Hematopoietic multipotent progenitor cell (in vitro differentiated cells): ENCODE measurements at places on chromosomes 5 and 9.

DNA sequence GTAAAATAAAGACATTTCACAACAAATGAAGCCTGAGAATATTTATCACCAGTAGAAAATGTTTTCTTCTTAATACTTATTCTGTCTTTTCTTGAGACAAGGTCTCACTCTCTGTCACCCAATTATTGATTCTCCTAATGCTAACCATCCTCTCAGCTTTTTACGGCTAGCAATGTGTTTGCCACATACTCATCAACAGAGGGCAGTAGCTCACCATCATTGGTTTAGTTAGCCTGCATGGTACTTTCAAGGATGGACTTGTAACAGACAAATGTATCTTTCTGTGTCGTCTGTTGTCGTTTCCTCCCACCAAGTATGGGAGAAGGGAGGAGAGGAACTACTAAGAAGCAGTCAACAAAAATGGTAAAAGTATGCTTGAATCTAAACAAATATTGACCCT lies 5.9 kb upstream of the ACO1 start:
- no peak for DNase-seq

DNA sequence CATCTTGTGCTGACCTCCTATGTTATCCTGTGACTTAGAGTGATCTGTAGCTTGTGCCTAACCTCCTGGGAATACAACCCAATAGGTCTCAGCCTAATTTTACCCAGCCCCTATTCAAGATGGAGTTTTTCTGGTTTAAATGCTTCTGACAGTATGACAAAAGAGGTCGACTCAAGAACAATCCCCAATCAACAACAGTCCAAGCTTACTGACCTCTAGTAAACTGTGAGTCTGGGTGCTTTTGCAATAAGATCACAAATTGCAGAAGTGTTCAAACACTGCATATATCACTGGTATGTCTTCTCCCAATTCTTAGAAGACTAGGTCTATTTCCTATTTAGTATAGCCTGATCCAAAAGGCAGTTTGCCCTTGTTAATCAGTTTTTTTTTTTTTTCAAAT lies 323.5 kb upstream of the PTGER4 start:
- no peak for DNase-seq

DNA sequence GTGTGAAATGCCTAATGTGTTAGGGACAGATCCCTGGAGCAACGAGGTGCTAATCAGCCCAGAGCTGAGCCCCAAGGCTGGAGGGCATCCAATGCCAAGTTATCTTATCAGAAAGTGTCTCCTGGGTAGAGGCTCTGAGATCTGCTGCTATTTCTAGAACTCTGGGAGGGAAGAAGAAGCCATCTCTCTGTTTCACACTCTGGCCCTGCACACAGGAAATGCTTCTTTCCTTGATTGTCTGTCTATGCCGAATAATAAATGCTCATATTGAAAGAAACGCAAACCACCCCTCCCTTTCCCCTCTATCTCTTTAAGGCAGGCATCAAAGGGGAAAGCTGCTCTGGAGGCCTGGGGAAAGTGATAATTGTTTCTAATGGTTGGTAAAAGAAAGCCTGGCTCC lies 166.7 kb downstream of the PAPPA start:
- peak; percentile 36 for DNase-seq

DNA sequence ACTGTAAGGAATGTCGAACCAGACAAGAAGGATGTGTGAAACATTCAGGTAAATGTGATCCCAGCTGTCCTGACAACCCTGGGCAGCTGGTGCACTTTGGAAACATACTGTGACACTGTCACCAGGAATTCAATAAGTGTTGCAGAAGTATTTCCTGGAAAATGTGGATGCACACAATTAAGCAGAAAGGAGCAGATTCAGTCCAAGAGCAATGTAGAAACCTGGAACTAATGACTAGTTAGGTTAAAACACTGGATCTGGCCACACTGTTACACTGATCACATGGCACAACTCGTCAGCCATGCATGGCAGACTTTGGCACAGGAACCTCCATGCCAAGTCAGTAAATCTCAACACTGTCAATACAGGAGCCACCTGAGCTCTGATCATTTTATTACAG lies 109.0 kb downstream of the FAM174A start:
- no peak for DNase-seq

- DNase-seq = no peak
Measured at GRCh38 chr5:159508344-159508743, 178.1 kb upstream of the IL12B start.

- no peak for DNase-seq
Measured at GRCh38 chr5:14569948-14570691, 11.5 kb upstream of the OTULINL start.

GRCh38 chr5:166551384-166551783 lies 1740.1 kb upstream of the WWC1 start:
- no peak for DNase-seq

DNA sequence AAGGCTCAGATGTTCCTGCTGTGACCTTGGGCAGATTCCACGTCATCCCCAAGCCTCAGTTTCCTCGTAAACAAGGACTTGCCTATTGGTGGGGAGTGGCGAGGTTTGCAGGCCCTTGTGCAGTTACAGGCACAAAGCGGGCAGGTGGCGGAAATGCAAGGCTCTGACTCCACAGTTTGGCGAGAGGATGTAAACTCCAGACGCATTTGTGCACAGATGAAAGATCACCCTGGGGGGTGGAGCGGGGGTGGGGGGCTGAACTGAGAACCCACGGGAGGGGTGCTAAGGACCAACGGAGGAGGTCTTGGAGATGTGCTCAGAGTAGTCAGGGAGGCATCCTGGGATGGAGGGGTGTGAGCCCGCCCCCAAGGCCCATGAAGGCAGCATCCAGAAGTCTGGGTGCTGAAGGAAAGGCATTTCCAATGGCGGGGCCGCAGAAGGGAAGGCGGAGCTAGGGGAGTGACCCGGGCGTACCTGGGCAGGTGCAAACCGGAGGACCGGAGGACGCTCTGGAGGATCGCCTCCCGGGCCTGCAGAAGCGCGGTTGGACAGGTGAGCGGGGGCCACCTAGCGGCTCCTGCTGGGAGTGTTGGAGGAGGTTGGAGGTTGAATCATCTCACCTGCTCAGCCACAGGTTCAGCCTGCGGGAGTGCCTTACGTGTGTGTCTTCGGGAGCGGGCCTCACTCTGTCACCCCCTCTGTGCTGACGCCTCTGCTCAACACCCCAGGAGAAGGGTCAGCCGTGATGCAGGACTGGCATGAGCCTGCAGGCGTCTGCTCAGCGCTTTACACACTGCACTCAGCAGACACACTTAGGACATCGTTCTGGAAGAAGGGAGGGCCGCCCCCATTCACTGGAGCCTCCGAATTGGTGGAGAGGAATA lies 1.9 kb upstream of the FIBCD1 start:
- DNase-seq = no peak
